LHCN-M2 (cell line): ENCODE measurements at places on chromosomes 12 and 14. TPM values are rescaled to one million over a fixed set of nuclear protein-coding genes. Genes with fewer than 3 reads are reported as not detected.

- no peak for DNase-seq
These were observed 72.7 kb downstream of the MED13L start for GRCh38 chr12:116204785-116205184.

- DNase-seq, result peak; percentile 5
These were observed 102.9 kb downstream of the RASSF9 start for GRCh38 chr12:85733221-85733840.

GRCh38 chr14:39266525-39266870 lies 32.8 kb downstream of the MIA2 start:
- no peak for DNase-seq

DNA sequence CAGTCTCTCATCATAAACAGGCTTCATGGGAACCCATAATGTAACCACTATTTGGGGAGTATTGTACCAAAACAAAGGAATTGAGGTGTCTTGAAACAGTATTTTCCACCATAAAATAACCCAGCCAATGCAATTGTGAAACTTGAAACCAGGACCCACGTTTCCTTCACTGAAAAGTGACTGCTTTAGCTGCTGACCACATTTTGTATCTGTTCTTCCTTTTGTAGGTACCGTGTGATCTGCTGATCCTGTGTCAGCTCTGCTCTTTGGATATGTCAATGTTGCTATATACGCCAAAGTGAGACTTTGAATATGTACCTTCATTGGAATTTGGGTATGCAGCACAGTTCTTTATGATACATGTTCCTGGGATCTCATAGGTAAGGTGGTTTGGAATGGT lies 95.1 kb upstream of the CNTN1 start:
- no peak for DNase-seq

- DNase-seq, result no peak
These were observed 18.0 kb upstream of the RNASE10 start for GRCh38 chr14:20487396-20487725.

GRCh38 chr14:85247071-85247470 lies 282.9 kb upstream of the FLRT2 start:
- DNase-seq, result peak; percentile 52

GRCh38 chr14:103296987-103297386 lies 37.0 kb upstream of the EIF5 start:
- no peak for DNase-seq

DNA sequence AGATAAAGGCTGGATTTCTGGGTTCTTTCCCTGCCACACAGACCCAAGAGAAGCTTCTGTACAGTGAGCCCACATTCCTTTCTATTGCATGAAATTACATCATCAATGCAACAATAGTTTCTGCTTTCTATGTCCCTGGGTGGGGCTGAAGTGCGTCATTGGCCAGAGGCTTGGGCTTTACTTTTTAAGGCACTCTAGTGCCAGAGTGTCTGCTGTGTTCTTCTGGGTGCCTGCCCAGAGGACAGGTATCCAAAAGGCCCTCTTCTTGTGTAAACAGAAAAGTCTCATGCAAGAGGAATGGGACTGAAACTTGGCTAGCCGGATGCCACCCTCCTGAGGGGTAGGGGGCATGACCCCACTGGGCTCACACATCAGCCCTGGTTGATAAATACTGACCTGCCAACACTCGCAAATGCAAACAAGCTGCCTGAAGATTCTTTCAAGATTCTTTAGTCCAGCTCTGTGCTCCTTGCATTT lies 5.9 kb downstream of the KRT86 start:
- DNase-seq, result peak; percentile 76

- DNase-seq, result no peak
These were observed 90.2 kb upstream of the HECTD1 start for GRCh38 chr14:31297701-31298344.

GRCh38 chr12:94957006-94957405 lies 46.5 kb downstream of the NDUFA12 start:
- peak; percentile 76 for DNase-seq

LACRT gene
- total RNA-seq, result not detected in 2 replicates

TAS2R13 gene
- 0.06 and 0.63 TPM in 2 replicates for total RNA-seq

LAG3 gene
- 0.23 and 0.45 TPM in 2 replicates for total RNA-seq

ZFHX2 gene
- 0.29 and 0.32 TPM in 2 replicates for total RNA-seq
